ENCODE measurements at places on chromosomes 6 and 20.

GRCh38 chr6:20434766-20435165 is 33.1 kb downstream of the E2F3 start:
- no peak for DNase-seq

GRCh38 chr20:44781118-44781517 is 29.2 kb downstream of the RIMS4 start:
- no peak for DNase-seq

DNA sequence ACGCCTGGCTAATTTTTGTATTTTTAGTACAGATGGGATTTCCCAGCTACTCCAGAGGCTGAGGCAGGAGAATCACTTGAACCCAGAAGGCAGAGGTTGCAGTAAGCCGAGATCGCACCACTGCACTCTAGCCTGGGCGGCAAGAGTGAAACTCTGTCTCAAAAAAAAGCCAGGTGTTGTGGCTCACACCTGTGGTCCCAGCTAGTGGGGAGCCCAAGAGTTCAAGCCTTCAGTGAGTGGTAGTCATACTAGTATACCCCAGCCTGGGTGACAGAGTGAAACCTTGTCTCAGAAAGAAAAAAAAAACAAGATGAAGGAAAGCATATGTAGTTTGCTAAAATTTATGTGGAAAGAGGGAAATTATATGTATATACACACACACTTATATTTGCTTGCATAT is 20.0 kb upstream of the POU5F1 start:
- no peak for DNase-seq

DNA sequence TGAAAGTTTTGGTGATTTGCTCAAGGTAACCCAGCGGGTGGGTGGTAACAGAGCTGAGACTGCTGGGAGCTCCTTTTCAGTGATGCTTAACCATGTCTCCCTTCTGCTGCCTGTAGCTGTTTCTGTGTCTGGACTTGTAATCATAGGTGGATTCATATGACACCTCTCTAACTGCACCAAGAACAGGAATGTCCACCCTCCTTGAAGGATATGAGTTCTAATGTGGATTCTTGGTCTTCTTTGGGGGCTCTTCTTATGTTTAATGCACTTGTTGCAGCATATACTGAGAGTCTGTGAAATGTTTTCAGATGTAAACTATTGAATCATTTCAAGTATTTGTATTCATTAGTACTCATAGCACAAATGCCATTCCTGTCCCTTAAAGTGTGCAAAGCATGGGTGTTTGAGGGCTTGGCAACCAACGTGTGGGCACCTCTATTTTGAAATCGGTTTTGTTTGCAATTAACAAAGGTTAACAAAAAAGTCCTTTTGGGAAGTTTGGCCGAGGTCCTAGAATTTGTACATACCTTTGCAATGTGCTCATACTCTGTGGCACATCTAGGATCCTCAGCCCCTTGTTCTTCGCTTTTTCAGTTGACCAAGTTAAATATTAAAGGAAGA is 138.0 kb downstream of the SOX4 start:
- no peak for DNase-seq
